Osteocyte (in vitro differentiated cells): ENCODE measurements at places on chromosomes 11 and 22. TPM values are rescaled to one million over a fixed set of nuclear protein-coding genes. Genes with fewer than 3 reads are reported as not detected.

- no peak for DNase-seq
These were observed 129.5 kb downstream of the ETS1 start for GRCh38 chr11:128457874-128458273.

GRCh38 chr11:69510471-69511357 lies 29.3 kb downstream of the LINC01488 start:
- no peak for DNase-seq

The CHRDL2 gene
- not detected in 2 replicates for total RNA-seq

DNA sequence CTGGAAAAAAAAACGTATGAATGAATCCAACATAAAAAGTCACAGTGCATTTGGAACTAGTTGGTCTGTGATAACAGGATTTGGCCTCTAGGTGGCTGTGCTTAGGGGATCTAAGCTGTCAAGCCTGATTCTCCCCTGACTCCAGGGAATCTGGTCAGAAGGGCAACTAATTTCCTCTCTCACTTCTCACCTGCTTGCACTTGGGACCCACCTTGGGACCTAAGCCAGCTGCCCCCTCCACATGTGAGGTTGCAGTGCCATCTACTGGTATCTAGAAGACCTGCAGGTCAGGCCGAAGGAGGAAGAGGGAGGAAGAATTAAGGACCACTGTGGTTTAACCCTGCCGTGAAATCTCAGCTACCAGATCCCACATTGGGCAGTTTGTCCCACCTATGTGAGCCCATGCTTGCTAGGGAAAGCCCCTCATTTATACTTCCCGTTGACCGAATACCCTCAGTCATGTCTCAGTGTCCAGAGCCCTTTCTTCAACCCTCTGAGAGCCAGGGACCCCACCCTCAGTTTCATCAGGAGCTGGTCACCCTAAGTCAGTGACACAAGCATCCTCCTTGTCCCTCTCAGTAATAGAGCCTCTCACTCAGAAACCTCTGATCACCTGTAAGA lies 33.2 kb upstream of the CAVIN3 start:
- DNase-seq = no peak

DNA sequence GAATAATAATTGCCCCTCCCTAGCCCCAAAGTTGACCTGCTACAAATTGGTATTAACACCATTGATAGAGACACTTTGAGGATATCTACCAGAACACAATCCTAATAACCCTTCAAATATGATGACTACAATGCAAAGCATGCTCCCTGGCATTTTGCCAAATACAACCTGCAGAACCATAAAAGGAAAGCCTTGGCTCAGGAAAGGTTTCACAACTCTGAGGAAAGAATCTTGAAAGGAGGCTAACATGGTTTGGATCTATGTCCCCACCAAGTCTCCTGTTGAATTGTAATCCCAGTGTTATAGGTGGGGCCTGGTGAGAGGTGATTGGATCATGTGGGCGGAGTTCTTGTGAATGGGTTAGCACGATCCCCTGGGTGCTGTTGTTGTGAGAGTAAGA lies 140.4 kb upstream of the ARHGAP42 start:
- no peak for DNase-seq

The SLC22A9 gene
- total RNA-seq = not detected in 2 replicates

GRCh38 chr22:35258191-35258988 lies 1.1 kb downstream of the HMGXB4 start:
- no peak for DNase-seq

The SLC22A24 gene
- not detected in 2 replicates for total RNA-seq

The CLMP gene
- total RNA-seq = 22.7 and 24.8 TPM in 2 replicates

DNA sequence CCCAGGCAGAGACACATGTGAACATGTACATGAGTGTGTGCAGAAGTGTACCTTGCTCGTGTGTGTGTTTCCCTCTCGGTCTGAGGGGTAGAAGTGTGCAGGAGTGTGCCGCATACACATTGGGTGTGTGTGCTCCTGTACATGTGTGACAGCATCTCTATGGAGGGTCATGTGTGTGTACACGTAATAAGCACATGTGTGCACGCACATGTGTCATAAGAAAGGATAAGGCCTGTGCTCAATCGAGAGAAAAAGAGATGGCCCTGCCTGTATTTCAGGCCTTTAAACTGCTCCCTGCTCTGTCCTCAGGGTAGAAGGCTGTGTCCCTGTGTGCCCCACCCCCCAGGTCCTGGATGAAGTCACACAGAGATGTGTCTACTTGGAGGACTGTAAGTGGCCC lies 61.8 kb downstream of the OTOG start:
- no peak for DNase-seq

DNA sequence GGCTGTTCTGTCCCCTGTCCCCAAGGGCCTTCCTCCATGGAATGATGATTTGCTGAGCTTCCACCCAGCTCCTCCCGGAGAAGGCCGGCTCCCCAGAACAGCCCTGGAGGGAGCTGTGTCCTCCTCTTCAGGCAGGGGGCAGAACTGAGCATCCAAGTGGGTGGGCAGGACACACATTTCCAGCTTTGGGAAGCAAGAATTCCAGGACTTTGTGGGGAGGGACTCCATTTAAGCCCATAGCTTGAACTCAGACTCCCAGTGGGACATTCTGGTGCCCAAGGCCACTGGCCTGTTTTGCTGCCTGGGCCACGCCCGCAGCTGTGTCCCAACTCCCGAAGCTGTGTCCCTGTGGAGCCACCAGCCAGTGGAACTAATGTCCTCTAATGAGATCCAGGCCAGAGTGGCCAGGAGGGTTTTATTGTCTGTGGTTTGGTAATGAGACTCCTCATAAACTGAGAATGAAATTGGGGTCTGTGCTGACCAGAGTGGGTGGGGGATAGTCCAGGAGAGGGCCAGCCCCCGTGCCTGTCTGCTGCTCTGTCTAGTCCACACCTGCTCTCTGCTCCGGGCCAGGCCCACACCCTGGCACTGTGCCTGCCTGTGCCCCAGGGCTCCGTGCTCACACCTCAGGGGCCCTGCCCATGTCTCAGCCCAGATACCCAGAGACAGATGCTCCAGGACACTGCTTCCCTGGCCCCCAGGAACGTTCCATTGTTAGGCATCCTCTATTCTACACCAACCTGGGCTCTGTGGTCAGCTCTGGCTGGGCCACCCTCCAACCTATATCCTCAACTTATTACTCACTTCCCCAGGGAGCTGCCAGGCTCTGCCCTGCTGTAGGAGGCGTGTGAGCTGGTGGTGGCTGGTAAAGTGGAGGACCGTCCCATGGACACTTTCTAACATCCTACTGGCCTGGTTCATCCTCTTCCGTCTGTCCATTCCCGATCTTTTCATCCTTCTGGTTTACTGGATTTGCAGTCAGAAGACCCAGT lies 7.6 kb downstream of the NECTIN1 start:
- DNase-seq = no peak

The MS4A12 gene
- not detected in 2 replicates for total RNA-seq

DNA sequence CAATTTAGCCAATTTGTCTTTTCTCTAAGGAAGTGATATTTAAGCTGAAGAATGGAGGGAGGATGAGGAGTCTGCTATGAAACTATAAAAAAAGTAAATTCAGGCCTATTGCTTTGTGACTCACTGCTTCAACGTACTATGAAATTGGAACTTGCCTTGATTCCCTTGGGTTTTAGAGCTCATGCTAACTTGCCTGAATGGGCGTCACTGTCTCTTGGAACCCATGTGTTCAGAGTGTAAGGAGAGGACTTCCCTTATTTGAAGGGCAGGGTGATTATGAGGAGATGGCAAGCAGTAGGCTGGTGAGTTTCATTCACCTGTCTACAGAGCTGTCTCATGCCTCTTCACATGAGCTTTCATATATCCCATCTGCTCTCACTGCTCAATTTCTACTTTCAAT lies 28.7 kb upstream of the WT1 start:
- no peak for DNase-seq

- no peak for DNase-seq
These were observed 5.2 kb downstream of the RASSF7 start for GRCh38 chr11:565921-566509.

- no peak for DNase-seq
These were observed 55.7 kb downstream of the PHF21B start for GRCh38 chr22:44954149-44954548.

- DNase-seq = no peak
These were observed 35.4 kb downstream of the MICAL3 start for GRCh38 chr22:17988800-17989513.

GRCh38 chr11:82718821-82719220 lies 14.8 kb downstream of the FAM181B start:
- DNase-seq = no peak

DNA sequence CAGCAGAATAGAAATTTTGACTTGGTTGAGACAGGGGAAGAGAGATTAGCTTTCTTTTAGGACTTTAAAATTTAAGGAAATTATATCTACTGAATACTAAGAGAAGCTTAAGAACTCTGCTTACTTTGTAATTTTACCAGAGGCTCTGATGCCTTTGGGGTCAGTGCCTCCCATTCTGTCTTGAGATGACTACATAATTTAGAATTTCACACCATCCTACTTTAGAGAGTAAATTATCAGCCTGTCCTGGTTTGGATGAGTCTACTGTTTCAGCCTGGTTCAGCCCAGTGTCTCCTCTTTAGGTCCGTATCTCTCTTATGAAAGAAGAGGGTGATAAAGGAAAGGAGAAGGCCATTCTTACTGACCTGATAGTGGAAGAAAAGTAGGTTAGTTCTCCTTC lies 9.8 kb downstream of the NUCB2 start:
- DNase-seq = no peak
